ENCODE measurements at places on chromosomes 6 and 20. TPM values are rescaled to one million over a fixed set of nuclear protein-coding genes. Genes with fewer than 3 reads are reported as not detected.

RSPO3 gene
- 1.2 TPM for total RNA-seq

COL20A1 gene
- total RNA-seq: 0.05 TPM

DAAM2 gene
- total RNA-seq: 1.4 TPM

ITPR3 gene
- total RNA-seq: 36.3 TPM

FAM83B gene
- total RNA-seq: not detected

LY6G5C gene
- total RNA-seq: 0.51 TPM

B3GAT2 gene
- total RNA-seq: not detected

RIMS1 gene
- 0.89 TPM for total RNA-seq

WFDC2 gene
- total RNA-seq: not detected

TFAP2D gene
- not detected for total RNA-seq

TBX18 gene
- 3.6 TPM for total RNA-seq

Measured in smooth muscle cell of the umbilical artery (primary cell).